Esophagus squamous epithelium (tissue), 5 donors: ENCODE measurements at places on chromosomes 7 and 10.

- no peak for DNase-seq
Observed at GRCh38 chr7:152078025-152078424, 52.6 kb downstream of the GALNT11 start.

DNA sequence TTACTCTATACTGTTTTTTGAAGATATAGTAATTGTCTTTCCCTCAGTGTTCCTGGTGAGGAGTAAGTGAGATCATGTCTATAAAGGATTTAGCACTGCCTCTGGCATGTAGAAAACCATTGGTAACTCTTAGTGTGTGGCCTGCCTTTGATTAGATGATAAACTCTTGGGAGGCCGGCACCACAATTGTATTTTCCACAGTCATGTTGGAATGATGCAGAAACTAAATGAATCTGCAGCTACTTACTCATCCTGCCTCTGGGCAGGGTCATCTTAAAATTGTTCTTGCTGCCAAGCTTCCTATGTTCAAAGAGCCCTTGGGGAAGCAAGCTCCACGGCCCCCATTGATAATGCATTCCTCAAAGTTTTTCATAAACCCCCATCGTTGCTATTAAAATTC is 204.6 kb downstream of the ANKRD7 start:
- DNase-seq = no peak

GRCh38 chr7:44796034-44796503 is 412 bp upstream of the PPIA start:
- no peak for DNase-seq

DNA sequence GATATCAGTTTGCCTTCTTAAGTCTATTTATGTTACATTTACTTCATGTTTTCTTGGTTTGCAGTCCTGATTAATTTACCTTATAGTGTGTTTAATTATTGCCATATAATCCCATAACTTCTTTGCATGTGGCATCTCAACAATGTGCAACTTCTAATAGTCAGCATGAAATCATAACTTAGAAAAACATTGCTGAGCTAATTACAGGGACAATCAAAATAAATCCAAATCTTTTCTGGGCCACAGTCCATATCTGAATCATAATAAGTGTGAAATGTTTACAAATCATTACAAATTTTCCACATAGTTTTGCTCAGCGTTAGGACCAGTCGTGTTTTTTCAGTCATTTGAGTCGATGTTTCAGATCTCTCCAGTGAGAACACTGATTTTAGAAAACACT is 29.1 kb upstream of the CABCOCO1 start:
- DNase-seq = no peak

DNA sequence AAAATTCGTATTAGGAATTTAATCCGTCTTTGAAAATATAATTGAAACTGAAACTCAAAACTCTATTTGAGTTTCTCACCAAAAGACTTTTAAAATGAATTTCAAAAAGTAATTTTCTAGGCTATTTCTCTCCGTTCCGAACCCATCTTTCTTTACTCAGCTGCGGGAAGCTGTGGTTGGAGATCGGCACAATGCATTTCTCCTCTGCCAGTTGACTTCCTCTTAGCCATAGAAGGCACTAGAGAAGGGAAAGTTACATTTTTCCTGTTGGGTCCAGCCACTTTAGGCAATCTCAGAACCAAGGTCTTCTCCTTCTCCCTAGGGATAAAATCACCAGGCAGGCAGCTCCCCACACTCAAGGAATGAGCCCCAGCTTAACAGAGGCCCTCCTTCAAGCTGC is 133.6 kb upstream of the COL1A2 start:
- DNase-seq = no peak

DNA sequence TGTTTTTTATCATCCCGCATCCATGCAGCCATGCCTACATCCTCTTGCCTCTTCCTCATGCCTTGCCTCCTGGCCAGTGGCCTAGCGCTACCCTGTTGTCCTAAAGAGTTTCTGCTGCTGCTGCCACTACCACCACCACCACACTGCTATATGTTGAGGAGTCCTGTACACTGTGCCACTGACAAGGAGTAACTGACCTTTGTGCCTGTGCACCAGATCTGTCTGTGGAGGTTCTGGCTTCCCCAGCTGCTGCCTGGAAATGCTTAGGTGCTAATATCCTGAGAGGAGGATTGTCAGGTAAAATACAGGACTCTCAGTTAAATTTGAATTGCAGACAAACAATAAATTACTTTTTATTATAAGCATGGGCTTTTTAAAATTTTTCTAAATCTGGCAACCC is 7.0 kb upstream of the CFAP69 start:
- no peak for DNase-seq

- no peak for DNase-seq
Observed at GRCh38 chr10:131444286-131444685, 132.8 kb upstream of the TCERG1L start.

- DNase-seq = no peak
Observed at GRCh38 chr7:98679741-98680140, 62.7 kb downstream of the NPTX2 start.

DNA sequence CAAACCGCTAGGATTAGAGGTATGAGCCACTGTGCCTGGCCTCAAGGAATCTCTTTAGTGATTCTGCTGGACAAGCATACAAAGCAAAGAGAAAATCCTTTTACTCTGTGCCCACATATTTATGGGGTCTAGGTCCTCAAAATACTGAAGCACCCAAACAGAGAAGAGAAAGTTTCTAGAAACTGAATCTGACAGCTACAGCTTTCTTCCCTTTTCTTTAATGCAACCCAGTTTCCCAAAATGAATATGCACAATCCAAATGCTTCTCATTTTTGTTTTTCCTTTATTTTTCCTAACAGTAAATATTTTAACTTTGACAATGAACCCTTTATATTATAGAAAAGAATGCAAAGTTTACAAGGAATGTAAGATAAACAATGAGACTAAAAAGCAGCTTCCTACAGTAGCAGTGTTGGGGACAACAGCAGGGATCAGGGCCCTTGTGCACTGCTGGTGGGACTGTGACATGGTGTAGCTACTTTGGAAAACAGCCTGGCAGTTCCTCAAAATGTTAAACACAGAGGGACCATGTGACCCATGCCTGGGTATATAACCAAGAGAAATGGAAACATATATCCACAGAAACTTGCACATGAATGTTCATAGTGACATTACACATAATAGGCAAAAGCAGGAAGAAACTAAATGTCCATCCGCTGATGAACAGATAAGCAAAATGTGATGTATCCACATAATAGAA is 325.2 kb downstream of the PRPF18 start:
- no peak for DNase-seq
